Suppressor macrophage treated with lipopolysaccharide for 1 hour (primary cell): ENCODE measurements at places on chromosomes 1 and 21.

- DNase-seq, result no peak
Observed at GRCh38 chr1:64745986-64746940, 1.4 kb downstream of the RAVER2 start.

DNA sequence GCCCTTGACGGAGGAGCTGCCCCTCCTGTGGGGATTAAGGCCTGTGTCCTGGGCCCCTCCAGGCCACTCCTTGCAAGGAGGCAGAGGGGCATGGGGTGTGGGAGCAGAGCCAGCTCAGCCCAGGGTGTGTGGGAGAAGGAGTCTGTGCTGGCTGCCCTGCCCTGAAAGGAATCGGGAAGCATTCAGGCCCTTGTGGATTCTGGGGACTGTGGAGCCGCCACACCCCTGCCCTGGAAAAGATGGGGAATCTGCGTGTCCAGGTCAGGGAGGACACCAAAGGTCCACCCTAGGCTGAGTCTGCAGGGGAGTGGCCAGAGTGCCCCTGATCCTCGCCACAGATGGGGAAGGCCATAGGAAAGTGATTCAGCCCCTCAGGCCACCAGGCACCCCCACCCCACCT, 16.5 kb upstream of the PRDM16 start:
- DNase-seq, result no peak

GRCh38 chr1:201153474-201154388, 543 bp downstream of the TMEM9 start:
- DNase-seq, result no peak

GRCh38 chr1:38246955-38247952, 200.7 kb upstream of the POU3F1 start:
- DNase-seq, result no peak

GRCh38 chr21:30717105-30717504, 1.5 kb downstream of the KRTAP21-3 start:
- DNase-seq, result no peak

- DNase-seq, result no peak
Observed at GRCh38 chr21:34859976-34860653, 189.0 kb downstream of the RUNX1 start.

DNA sequence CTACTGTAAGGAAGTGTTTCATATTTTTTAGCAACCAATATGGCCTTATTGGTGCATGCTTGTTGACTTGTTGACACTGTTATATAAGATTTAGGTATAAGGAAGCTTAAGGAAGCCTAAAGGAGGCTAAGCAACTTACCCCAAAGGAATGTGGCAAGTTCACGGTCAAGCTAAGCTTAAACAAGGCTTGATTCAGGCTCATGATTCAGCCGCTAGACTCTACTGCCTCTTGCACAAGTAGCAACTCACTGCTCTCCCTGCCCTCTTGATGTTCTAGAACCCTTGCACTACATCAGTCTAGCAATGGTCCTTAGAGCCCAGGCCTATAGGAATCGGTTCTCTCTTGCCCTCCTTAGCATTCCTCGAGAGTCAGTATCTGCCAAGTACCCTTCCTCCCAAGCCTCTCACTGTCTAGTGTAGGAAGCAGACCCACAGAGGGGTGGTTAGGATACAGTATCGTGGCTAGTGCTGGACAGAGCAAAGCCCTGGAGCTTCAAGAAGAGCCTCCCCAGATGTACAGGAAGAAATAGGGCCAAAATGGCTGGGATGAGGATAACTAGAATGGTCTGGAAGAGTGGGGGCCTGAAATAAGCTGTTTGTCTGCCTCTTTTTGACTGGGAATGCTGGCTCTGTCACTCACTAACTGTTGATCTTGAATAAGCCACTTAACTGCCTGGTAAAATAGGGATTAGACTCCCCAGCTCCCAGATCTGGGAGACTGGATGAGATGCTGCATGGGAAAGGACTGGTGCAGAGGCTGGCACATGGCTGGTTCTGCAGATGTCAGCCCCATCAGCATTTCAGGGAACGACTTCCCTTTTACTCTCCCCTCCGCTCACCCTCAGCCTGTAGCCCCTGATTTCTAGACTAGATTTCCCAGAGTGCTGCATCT, 122.2 kb downstream of the NAV1 start:
- DNase-seq, result no peak

DNA sequence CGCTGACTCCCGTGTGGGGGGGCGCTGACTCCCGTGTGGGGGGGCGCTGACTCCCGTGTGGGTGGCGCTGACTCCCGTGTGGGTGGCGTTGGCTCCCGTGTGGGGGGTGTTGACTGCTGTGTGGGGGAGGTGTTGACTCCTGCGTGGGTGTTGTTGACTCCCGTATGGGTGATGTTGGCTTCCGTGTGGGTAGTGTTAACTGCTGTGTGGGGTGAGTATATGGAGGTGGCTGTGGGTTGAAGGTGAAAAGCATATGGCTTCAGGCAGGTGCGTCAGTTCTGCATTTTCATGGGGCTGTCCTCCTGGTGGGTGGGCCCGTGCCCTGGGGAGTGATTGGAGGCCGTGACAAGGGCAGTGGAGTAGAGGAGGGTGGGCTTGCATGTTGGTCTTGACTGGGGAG, 7.9 kb downstream of the PLCH2 start:
- DNase-seq, result no peak
